ENCODE measurements at places on chromosomes 4 and X.

DNA sequence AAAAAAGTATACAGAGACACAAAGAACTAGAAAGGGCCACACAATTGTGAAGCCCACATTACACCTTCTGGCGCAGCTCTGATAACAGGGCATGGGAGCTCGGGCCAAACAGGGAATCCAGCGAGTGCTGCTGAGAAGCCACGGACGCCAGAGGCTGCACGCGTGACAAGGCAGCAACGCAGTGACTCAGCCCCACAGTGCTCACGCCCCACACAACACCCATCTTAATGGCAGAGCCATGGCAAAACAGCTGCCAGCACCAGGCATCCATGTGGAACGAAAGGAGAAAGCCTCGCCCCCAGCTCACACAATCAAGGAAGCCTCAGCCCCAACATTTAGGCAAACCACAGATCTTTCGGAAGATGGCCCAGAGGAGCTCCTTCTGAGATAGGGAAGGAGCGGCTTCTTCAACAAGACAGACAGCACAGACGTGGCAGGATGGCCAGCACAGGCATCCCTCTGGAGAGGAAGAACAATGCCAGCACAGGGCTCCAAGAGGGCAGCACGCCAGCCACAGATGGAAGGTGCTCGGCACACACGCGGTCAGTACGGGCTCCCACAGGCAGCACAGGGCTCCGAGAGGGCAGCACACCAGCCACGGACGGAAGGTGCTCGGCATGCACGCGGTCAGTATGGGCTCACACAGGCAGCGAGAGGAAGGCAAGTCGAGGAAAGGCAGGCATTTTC, 33.1 kb downstream of the GAK start:
- no peak for DNase-seq

GRCh38 chr4:4818415-4819212, 40.9 kb upstream of the MSX1 start:
- no peak for DNase-seq

DNA sequence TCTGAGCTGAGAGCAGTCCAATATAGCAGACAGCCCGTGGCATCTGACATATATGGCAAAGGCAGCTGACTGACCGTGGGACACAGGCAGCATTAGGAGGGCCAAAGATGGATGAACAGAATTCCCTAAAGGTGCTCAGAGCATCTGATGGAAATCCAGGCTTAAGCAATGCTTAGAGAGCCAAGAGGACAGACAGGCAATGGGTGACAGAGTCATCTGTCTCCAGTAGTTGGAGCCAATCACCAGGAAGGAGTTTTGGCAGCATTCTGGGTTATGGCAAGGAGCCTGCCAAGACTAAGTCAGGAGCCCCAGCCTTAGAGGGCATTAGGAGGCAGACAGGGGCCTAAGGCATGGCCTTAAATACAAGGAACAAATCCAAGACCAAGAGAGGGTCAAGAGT, 153.3 kb upstream of the USP9X start:
- DNase-seq, result no peak

DNA sequence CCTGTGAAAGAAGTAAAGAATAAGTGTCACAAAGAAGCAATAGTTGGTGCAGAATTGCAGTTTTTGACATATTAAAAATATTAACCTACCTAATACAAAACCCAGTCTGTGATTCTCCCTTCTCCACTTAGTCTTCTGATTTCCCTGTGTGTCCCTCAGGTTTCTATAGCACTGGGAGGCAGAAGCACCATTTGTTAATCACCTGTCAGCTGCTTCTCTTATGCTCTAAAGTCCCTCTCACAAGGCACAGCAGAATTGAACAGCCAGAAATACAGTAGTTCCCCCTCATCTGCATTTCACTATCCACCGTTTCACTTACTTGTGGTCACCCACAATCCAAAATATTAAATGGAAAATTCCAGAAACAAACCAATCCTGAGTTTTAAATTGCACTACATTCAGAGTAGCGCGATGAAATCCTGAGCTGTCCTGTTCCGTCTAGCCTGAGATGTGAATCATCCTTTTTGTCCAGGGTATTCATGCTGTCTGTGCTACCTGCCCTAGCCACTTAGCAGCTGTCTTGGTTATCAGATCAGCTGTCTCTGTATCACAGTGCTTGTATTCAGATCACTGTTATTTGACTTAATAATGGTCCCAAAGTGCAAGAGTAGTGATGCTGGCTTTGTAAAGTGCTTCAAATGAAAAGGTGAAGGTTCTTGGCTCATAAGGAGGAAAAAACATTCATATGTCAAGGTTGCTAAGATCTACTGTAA, 984.1 kb upstream of the GRID2 start:
- DNase-seq, result no peak

- DNase-seq, result no peak
Measured at GRCh38 chr4:148152868-148153625, 289.2 kb downstream of the NR3C2 start.

GRCh38 chr4:131430302-131430701, 1718.8 kb upstream of the PCDH10 start:
- no peak for DNase-seq

GRCh38 chr4:153939570-153939969, 150.7 kb upstream of the SFRP2 start:
- DNase-seq, result no peak

DNA sequence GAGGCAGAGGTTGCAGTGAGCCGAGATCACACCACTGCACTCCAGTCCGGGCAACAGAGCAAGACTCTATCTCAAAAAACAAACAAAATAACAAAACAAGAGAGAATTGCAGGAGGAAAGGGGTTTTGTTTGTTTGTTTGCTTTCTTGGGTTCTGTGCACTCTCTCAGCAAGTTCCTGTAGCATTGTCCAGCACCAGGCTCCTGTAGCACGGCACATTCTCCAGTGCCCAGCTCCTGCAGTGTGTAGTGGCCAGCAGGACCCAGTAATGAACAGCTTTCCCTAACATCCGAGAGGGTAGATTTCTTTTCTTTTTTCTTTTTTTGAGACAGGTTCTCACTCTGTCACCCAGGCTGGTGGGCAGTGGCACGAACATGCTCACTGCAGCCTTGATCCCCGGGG, 60.5 kb upstream of the USP9X start:
- DNase-seq, result no peak

DNA sequence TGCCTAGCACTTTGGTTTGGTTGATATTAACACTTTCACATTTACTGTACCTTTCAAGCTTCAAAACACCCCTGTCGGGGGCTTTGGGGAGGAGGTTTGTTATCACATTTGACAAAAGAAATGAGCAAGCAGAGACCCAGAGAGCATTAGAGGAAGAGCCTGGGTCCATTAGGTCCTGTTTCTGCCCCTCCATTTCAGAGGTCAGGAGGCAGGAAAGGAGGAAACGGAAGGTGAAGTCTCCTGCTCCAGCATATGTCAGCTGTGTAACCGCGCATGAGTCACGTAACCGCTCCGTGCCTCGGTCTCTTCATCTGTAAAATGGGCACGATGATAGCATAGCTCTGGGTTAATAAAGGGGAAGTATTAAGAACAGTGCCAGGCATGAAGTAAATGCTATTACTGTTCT, 201.9 kb upstream of the BCOR start:
- DNase-seq, result no peak

DNA sequence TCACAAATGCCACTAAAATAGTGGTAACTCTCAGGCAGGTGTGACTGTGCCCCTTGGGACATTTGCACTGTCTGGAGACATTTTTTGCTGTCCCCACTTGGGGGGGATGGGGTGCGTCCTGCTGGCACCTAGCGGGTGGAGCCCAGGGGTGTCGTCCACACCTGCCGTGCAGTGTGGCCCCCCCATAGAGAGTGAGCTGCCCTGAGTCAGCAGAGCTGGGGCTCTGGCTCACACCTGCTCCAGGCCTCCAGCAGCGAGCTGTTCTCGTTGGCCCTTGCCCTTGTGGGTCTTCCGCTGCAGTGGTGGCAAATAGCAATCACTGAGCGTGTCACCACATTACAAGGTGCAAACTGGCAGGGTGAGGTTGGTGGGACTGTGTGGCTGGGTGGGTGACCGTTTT, 64.6 kb downstream of the CLDN34 start:
- DNase-seq, result no peak

- peak; percentile 76 for DNase-seq
Measured at GRCh38 chrX:135295238-135295943, 13.9 kb upstream of the ETDC start.

DNA sequence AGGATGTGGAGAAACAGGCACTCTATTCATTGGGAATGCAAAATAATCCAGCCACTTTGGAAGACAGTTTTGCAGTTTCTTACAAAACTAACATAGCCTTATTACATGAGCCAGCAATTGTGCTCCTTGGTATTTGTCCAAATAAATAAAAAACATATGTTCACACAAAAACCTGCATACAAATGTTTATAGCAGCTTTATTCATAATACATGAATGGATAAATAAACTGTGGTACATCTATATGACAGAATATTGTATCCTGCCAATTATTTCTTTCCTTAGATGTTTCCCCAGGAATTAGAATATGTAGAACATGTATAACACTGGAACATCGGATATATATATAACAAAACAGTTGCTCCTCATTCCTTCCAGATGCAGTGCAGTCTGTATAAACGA, 57.7 kb upstream of the VEGFC start:
- no peak for DNase-seq

GRCh38 chrX:40316502-40316901, 218.7 kb upstream of the BCOR start:
- no peak for DNase-seq

GRCh38 chr4:107631560-107631959, 88.5 kb downstream of the PAPSS1 start:
- no peak for DNase-seq

DNA sequence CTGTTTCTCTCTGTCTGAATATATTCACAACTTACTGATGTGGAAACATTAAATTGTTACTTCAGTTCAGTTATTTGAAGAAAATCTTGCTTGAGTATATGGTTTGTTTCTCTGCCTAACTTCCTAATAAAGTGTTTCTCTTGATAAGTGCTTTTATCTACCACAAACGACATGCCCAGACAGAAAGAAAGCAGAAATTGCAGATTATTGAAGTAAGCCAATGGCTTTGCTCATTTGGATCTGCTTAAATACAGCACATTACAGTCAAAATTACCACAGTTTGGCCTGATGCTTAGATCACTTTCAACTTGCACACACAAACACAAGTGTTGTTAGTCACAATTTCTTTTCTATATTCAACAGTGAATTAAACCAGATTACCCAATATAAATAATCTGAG, 68.0 kb downstream of the ATOH1 start:
- no peak for DNase-seq

DNA sequence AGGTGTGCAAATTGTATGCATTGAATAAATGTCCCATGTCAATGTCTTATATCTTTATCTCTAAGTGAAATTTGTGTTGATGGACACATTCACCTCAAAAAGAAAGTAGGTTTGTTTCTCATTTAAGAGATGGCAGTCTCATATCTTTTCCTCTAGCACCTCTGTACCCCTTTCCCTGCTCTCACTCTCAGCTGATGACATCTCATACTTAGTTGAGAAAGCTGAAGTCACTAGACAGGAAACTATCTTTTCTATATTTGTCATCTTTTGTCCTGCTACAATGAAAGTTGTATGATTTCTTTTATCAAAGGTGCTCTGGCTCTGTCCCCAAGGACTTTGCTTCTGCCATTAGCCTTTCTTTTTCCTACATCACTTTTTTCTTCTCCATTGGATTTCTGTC, 84.0 kb upstream of the GRPR start:
- DNase-seq, result no peak

DNA sequence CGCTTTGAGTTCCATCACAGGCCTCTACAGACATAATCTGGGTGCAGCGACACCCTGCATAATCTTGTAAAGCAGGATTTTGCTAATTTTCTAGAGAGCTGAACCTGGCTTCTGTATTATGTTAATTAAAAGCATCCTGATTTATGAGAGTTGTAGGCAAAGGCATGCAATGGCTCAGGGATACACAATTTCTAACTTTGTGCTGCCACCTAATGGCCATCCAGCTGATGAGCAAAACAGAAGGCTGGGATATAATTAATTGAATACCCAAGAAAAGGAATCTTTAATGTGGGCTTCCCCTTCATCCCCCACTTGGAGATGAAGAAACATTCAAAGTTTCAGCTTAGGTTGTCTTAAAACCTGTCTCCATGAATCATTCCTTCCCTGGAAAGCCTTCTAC, 78.1 kb downstream of the BMP15 start:
- DNase-seq, result peak; percentile 21

- DNase-seq, result no peak
Measured at GRCh38 chr4:1985780-1986577, 22.8 kb downstream of the NELFA start.

DNA sequence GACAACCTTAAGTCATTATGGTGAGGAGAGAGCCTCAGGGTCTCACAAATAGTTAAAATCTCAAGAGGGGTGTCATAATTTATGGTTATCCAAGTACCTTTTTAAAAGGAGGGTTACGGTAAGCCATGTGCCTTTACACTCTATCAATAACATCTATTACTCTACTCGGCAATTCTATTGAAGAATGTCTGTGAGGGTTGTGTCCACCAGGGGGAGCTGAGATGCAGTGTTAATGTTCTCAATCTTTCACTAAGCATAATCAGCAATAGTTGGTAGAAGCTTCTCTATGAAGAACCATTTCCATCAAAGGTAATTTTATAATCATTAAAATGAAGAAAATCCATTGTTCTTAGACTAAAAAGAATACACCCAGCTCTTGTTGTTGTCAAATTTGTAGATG, 457.4 kb downstream of the CENPC start:
- DNase-seq, result peak; percentile 65

DNA sequence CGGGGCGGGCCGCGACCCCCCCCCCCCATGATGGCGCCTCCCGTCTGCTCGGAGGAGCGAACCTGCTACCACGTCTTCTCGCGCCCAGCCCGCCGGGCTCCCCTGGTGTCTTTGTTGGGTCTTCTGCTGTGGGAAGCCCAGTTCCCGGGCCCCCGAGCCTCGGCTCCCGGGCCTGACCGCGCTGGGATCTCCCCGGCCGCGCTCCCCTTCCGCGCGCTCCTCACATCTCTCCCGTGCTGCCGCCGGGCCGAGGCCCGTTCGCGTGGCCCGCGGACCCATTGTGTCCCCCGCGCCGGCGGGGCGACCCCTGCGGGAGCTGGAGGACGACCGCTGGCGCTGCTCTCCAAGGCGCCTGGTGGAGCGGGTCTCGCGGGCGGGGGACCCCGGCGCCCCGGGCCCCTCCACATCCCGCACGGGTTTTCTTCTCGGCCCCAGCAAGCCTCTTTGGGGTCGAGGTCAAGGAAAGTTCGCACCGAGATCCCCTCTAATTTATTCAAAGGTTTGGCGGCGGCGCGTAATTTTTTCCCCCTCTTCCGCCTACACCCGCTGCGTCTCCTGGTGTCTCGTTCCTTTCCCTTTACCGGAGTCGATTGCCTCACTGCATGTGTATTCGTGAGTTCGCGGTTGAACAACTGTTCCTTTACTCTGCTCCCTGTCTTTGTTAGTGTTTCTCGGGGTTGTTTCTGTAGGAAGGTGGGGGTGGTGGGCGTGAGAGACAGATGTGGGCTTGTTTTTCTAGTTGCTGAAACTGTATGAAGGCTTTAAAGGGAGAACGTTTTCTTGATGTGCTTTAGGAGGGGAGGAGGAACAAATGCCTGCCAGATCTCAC, 770 bp downstream of the SMAD1 start:
- DNase-seq, result peak; percentile 82
